ENCODE measurements at places on chromosomes 12 and 14.

- DNase-seq = no peak
Measured at GRCh38 chr12:66195242-66195641, 6.2 kb downstream of the IRAK3 start.

GRCh38 chr14:77222546-77223225 is 41.1 kb downstream of the TMEM63C start:
- DNase-seq = no peak

GRCh38 chr12:131115766-131116467 is 162.2 kb downstream of the ADGRD1 start:
- DNase-seq = no peak

- peak; percentile 17 for DNase-seq
Measured at GRCh38 chr12:88142610-88142991, 494 bp downstream of the TMTC3 start.

DNA sequence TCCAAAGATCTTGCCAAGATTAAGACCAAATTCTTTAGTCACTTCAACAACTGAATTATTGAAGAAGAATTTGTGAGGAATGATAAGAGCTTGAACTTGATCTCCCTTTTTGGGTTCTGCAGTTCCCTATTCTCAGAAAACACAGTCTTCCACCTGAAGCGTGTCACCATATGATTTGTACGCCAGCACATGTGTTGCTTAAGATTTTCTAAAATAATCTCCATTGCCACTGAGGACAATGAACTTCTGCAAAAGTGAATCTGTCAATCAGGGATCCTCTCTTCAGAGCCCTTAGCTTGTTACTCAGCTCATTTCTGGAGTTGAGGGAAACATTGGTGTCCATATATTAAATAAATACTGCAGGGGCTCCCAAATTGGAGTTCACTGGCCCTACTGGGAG is 4.2 kb upstream of the SPIC start:
- no peak for DNase-seq

DNA sequence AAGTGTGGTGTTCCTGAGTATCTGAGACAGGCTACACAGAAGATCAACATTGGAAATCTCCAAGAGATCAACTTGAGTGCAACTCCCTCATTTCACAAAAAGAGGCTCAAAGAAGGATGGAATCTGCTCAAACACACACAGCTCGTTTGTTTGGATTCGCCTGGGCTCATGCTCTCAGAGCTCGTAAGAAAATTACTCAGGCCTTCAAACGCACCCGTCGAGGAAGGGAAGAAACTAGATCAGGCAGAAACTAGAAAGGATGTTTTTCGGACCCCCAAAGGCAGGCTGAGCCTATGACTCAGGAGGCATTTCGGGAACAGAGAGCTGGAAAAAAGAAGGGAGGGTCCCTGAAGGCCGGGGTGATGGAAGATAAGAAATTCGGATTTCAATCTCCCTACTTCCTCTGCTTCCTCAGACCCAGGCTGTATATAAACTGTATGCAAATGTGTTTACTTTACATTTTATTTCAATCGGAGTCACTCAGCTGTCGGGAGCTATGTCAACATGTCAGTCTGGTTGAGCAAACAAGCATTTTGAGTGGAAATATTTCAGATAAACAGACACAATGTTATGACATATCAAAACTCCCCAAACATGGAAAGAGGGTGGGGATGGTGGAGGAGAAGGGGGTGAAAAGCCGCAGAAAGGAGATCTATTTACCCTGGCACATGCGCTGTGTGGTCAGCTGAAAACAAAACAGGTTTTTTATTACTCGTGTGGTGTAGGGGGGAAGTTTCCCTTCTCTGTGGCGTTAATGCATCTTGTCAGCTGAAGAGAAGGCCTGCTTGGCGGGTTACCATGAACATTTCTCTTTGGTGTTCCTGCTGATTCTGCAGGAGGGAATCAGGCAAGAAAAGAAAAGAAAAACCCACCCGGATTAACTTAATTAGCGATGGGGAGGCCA is 129.1 kb upstream of the TBX3 start:
- DNase-seq = no peak

GRCh38 chr12:6547987-6548386 is 7.9 kb downstream of the IFFO1 start:
- no peak for DNase-seq

All from activated T-cell treated with anti-CD3 and anti-CD28 coated beads for 48 hours (primary cell).